ENCODE measurements at places on chromosomes 7 and 10.

- no peak for DNase-seq
Measured at GRCh38 chr10:114206902-114207301, 27.7 kb downstream of the TDRD1 start.

DNA sequence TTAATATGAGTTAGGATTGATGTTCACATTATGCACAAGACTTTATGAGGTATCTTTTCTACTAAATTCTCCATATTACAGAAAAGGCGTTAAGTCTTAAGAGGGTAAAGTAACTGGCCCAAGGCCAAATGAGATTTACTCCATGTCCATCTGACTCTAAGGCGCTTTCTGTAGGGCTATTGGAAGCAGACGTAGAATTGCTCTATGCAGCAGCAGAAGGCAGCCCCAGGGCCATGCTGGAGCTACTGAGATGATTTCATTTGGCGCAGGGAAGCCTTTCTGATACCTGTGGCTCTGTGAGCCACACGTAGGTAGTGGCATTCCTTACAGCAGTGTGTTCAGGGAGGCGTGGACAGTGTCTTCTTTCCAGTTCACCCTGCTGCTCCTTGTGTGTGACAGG is 133.1 kb downstream of the SH2D4B start:
- DNase-seq = no peak

DNA sequence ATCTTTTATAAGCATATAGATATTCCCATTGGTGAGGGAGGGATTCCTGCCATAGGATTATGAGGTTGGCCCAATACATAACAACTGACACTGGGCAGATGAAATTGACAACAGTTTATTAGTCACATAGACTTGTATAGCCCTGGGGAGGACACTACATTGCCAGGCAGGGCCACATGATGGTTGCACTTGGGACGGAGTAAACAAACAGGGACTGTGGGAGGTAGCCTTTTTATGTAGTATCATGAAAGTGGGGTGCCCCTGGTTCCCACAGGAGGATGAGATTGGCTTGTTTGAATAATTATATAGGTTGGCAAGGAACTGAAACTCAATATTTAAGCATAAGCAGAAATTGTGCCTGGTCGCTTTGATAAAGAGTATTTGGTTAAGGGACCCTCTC is 23.5 kb downstream of the TRIM24 start:
- DNase-seq = no peak

DNA sequence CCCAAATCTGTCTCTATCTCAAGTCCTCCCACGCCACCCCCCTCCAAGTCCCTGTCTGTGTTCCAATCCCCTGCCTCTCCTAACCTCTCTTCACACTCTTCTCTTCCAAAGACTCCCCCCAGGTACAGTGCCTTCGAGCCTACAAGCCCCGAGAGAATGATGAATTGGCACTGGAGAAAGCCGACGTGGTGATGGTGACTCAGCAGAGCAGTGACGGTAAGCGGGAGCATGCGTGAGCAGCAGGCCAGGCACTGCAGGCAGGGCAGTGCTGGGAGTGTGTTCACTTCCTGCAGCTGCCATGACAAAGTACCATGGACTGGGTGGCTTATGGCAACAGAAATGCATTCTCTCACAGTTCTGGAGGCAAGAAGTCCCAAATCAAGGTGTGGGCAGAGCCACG is 23.4 kb downstream of the ARHGEF5 start:
- no peak for DNase-seq

DNA sequence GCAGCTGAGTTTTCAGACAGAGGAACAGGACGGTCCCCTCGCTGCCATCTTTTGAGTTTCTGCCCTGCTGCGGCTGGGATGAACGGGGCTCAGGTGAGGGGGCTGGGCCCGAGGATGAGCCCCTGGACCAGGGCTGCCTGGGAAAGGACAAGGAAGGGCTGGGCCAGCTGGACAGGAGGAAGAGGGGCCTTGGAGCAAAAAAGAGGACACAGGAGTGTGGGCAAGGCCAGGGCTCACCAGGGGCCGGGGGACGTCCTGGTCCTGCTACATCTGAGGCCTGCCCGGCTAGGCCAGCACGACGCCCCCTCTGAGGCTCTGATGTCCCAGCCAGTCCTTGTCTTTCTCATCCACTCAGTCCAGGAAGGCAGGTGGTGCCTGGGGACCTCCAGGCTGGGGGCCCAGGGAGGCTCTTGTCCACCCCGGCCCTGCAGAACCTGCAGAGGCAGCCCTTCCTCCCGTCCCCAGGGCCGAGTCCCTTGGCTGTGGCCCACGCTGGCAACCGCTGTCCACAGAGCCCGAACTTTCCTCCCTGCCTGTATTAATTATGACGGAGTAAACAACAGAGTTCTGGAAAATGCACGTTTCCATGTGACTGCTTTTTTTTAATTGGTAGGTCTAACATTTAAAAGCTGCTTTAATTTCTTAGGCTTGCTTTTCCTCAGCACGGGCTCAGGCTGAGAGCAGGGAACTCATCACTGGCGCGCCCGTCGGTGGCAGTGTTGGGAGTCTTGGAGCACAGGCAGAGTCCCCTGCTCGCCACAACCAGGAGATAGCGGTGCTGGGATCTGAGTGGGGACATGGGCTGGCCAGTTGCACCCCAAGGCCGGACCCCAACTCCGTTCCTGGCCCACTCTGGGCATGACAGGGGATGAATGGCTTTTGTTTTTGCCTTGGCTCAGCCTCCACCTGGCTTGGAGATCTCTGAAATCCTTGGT is 187.7 kb downstream of the ELFN1 start:
- DNase-seq = no peak

Measured in CD8-positive, alpha-beta memory T cell (primary cell).